ENCODE measurements at places on chromosomes 6 and 20.

DNA sequence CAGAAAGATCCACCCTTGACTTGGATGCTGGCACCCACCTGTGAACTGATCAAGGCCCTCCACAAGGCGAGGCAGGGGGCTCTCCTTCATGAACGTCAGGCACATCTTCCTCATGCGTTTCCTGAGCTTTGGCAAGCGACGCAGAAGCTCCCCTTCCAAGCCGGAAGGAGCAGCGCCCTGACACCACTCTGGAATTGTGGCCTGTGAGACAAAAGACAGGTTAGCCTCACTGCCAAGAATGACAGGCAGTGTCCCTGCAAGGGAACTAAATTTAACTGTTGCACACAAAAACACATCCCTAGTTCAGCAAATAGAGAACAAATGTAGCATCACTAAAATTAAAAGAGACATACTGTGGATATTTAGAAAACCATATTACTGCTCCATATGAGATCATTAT lies 42.0 kb upstream of the LYRM2 start:
- no peak for DNase-seq

DNA sequence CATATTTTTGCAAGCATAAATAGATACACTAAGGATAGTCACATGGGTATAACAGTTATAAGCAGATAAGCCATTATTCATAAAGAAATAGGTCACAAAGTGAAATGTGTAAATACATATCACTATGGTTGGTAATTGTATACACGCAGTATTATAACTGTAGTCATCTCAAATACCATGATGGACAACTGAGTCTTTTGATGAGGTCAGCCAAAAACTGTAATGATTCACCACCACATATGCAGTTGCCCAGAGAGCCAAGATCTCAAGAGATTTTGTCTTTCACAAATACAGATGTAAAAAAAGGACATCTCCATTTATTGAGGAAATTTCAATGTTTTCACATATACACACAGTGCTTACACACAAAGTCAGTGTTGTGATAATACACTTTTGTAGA lies 28.3 kb downstream of the ZNF292 start:
- peak; percentile 5 for DNase-seq

GRCh38 chr20:41314386-41314785 lies 3.1 kb downstream of the ZHX3 start:
- no peak for DNase-seq

- DNase-seq = no peak
Observed at GRCh38 chr6:165266621-165267020, 42.8 kb downstream of the C6orf118 start.

DNA sequence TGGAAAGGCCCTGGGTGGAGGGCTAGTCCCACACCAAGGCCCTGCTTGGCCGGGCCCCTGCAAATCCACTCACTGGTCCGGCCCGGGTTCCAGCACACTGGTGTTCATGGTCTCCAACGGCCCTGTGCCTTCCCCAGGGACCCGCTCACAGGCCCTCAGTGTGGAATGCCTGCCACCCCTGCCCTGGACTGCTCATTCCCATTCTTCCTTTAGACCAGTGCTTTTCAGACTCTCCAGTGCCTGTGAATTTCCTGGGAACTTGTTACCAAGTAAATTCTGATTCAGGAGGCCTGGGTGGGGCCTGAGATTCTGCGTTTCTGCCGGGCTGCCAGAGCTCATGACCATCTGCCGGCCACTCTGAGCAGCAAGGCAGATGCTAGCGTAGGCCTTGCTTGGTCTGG lies 5.7 kb upstream of the PXDC1 start:
- no peak for DNase-seq

DNA sequence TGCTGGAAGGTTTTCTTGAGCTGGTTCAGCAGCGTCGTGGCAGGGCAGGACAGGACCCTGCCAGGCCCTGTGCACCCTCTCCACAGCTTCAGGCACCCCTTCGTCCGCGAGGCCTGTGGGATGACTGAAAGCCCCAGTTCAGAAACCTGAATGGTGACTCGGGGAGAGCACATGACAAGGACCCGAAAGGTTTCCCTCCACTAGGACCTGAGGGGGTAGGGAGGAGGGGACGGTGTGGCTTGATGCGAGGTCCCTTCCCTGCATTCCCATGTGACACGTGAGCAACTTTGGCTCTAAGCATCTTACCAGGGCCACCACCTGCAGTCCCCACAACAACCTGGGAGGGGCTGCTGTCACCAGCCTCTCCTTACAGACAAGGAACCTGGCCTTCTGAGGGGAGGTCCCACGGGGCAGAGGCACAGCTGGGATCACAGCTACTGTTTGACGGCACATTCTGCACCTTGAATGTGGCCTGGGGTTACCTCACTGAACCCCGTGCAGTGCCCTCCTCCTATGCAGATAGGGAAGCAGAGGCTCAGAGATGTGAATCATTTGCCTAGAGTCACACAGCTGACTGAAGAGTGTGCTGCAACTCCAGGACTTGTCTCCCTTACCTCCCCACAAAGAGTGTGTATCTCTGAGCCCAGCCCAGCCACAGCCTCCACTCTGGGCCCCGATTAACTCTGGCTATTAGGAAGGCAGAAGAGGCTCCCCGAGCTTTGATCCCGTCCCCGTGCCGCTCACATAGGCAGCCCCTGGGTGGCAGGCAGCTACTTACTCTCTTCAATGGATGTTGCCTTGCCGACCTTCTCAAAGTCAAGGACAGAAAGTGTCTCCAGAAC lies 84.6 kb downstream of the PTPN1 start:
- no peak for DNase-seq

GRCh38 chr6:83443516-83443915 lies 12.7 kb upstream of the ME1 start:
- DNase-seq = no peak

GRCh38 chr6:46201702-46202101 lies 30.9 kb upstream of the ENPP5 start:
- no peak for DNase-seq

- DNase-seq = peak; percentile 90
Observed at GRCh38 chr6:14458669-14459266, 341.2 kb downstream of the CD83 start.

DNA sequence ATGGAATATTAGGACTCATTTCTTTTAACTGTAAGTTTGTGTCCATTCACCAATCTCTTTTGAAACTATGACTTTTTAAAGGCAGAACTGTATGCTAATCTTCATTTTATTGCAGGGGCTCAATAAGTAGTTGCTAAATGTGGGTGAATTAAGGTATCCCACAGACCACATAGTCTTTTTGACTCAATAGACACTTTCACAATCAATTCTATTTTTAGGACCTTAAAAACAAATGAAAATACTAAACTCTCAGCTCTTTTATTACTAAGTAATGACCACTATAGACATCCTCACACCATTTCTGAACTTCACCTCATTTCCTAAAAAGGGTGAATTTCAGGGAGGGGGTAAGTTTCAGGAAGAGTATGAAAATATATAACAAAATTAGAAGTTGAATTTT lies 106.8 kb upstream of the BEND6 start:
- no peak for DNase-seq

- DNase-seq = no peak
Observed at GRCh38 chr6:88048578-88048977, 937 bp downstream of the SPACA1 start.

DNA sequence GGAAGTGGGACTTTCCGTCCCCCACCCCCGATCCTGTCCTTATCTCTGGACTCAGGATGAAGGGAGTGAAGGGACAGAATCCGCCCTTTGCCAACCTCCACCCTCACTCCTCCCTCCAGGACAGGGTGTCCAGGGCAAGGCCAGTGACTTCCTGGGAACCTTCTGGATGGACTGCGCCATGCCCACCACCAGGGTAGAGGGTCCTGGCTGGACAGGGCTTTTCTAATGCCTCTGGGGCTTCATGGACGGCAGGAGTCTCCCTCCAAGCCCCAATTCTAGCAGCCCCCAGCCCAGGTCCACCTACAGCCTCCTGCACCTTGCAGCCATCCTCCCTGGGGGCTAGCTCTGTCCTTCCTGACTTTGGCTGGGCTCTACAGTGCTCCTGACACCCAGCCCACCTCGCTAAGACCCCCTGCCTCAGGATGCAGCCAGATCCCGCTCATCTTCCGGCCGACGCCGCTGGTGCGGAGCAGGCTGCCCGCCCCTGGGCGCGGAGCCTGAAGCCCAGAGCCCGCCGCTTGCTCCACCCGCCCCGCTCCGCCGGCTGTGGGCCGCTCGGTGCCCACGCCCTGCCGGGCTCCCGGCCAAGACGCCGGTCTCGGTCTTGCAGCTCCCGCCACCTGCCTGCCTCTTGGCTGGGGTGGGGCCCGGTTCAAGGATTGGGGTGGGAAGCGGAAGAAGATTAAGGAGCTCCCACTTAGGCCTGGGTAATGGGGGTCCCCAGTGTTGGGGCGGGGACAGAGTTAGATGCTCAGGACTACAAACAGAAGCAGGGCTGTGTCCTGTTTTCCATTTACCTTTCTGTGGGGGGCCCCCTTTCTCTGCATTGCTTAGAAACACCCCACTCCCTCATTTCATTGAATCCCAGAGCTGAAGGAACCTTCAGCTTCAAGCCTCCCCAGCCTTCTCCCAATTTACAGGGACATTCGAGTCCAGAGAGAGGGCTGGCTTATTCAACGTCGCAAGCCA lies 72.8 kb downstream of the MDGA1 start:
- DNase-seq = no peak

GRCh38 chr6:27049863-27050781 lies 197.4 kb upstream of the PRSS16 start:
- no peak for DNase-seq

DNA sequence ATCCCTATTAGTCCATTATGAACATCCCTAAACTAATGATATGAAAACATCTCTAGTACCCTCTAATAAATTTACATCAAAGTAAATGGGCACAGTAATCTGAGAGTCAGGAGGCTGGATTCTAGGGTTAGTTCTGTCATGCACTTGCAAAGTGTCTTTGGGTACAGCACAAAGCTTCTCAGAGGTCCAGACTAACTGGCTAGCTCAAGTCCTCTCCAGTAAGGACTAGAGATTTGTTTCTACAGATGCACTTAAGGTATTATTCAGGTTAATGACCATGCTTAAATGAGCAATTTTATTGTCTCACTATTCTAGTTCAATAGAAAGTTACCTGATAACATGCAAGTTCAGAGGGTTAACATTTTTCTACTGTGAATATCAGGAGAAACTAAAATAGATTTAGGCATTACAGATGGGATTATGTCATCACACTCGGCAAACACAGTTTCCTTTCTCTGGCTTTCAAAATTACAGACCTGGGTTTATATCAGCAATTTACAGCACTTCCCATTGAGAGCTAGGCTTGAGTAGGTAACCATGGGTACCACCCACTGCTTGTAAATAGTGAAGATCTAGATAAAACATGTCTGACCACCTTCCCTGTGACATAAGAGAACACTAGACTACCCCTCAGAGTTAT lies 402.9 kb upstream of the RUNX2 start:
- no peak for DNase-seq

DNA sequence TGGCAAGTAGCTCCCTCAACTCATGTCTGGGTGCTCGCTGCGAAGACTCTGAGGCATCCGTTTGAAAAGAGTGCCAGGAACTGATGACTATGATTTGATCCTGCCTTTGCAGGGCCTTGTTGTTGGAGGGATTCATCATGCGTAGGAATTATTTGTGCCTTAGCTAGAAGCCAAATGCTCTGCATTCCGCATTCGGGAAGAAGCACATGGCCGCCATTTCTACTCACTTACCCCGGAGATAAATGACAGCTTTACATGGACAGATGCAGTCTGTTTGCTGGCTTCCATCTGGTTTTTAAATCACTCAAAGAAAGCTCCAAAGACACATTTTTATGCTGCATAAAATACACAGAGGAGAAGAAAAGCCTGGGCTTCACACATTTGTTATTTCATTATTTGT lies 363.3 kb upstream of the CDH4 start:
- DNase-seq = no peak

DNA sequence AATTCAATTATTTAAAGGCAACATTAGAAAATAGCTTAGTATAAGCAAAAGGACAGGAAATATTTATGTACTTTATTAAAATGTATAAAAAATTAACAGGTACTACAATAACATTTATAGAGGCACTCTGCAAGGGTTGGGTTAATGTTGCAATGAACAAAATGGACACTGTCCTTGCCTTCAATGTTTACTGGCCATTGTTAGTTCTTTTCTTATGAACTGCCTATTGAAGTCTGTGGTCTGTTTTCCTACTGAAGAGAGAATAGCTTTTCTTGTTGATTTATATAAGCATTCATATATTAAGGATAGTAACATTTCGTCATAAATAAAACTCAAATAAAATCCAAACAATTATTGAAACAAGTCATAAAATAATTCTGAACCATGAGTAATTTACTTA lies 135.3 kb upstream of the BEND6 start:
- DNase-seq = no peak

DNA sequence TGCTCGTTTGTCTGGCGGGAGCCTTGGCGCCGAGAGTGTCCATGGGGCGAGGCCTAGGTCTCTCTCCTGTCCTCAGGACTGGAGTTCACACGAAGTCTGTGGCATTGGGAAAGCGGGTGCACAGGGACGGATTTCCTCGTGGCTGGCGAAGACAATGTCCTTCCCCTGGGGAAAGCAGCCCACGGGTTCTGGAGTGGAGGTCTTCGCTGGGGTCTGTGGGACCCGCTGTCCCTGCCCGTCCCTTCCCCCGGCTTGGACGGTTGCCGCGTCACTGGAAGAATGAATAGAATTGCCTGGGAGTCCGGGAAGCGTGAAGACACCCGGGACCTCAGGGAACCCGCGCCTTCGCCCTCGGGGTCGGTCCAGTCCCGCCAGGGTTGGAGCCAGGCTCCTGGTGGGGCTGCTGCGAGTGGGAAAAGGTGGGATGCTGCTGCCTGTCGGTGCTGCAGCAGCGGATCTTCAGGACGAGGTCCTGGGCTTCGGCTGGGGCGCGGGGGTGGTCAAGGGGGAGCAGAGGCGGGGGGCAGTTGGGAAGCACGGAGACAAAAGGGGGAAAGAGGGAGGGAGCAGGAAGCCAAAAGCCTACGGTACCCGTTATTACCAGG lies 441.8 kb upstream of the DEFB115 start:
- DNase-seq = no peak

DNA sequence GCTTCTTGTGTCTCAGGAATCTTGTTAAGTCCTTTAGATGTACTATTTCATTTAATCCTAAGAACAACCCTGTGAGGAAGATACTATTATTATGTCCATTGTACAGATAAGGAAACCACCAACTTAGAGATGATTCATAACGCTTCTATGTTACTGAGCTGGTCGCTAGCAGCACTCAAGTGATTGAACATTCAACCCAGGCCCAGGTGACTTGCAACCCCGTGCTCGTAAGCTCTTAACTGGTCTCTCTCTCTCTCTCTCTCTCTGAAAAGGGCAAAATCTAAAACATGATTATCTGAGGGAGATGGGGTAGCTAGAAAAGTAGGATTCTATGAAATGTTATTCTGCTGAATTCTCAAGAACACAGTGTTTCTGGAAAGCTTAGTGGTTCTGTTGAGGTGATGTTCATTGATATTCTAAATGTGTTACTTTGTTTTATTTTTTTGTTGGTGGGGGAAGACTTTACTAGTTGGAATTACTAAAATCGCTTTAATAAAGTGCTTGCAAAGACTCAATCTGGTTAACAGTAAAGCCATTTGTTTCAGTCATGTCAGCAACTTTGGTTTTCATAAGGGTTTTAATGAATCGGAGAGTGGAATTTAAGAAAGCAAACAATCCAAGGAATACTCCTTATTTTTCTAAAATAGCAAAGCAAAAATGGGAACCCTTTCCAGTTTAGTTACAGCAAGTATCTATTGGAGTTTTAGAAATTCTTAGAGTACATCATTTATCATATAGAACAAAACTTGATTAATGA lies 265.0 kb upstream of the TAB2 start:
- DNase-seq = no peak

GRCh38 chr6:64014595-64014994 lies 379.0 kb downstream of the PHF3 start:
- DNase-seq = no peak

All from fibroblast of skin of left quadriceps (primary cell).